RWPE1 (cell line): ENCODE measurements at places on chromosomes 5 and 9.

GRCh38 chr5:53035868-53036381 lies 46.8 kb downstream of the ITGA2 start:
- peak; percentile 76 for DNase-seq

DNA sequence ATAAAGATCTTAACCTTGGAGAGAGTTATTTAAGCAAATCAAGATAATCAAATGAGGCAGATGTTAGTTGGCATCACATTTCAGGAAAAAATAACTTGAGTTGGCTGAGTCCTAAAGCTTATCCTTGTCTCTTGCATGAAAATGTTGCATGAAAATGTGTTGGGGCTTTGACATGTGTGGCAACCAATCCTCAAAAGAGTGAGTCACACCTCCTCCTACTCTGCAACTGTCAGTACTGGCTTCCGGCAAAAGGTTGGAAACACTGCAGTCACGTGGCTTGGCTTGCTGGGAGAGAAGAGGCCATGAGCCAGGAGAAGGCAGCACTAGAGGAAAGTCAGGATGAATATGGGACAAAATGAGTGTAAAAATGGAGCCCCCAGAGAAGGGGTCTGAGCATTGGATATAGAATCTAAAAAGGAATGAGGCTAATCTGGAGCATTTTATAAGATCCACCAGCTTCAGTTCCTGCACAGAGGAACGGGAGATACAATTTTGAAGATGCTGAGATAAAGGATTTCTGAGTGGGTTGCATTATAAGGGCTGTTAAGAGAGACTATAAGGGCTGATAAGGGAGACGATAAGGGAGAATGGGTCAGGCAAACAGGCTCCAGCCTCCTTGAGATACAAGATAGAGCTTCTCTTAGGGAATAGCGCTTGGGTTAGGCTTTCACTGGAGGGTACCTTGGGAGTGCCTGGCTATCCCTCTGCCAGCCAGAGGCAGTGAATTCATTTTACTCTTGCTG lies 43.1 kb downstream of the SPATA31D1 start:
- peak; percentile 67 for DNase-seq

DNA sequence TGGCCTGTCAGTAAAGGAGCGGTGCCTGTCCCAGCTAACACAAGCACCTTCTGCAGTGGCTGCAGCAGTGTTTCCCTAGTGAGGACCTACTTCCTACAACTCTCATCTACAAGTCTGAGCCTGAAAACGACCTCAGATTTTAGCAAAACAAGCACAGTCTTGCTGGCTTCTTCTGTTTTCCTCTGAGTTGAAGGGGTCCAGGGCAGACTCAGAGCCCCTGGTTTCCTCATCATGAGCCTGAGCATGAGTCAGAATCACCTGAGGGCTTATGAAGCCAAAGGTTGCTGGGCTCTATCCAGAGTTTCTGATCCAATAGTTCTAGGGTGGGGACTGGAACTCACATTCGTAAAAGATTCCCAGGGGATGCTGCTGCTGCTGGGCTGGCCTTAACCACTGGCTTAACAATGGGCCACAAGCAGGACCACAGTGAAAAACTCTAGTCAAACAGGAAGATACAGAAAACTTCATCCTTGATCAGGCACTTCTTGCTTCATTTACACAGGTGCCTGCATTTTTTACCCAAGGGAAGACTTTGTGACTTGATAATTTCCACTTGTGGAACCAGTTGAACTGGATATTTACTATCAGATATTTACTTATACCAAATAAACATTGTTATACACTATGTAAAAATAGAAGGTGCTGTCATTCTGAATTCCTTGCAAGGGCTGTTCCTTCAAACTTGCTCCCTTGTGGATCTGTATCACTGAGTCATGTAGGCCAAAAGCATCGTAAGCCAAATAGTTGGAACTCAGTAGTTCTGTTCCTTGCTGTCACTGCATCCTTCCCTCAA lies 4.3 kb upstream of the ACER2 start:
- DNase-seq, result peak; percentile 69

GRCh38 chr5:119681734-119682133 lies 52.4 kb downstream of the FAM170A start:
- no peak for DNase-seq

- DNase-seq, result no peak
Measured at GRCh38 chr5:73897893-73898292, 271.9 kb downstream of the ARHGEF28 start.

GRCh38 chr5:113271015-113271414 lies 163.8 kb downstream of the TSSK1B start:
- DNase-seq, result no peak

DNA sequence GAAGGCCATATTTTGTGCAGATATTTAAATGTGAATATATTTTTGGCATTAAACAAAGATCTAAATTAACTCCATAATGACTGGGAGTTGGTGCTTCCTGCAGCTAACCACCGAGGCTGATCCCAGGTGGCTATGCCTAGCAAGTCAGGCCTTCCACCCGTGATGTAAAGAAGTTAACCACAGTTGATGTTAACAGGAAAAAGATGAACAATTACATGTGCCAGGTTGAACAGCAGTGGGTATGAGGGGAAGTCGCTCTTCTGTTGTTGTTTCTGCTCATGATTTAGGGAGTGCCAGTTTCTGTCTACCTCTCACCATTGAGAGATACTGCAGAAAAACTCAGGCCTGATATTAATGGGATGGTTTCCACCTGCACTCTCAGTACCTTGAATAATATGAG lies 334.3 kb downstream of the EBF1 start:
- DNase-seq, result no peak

DNA sequence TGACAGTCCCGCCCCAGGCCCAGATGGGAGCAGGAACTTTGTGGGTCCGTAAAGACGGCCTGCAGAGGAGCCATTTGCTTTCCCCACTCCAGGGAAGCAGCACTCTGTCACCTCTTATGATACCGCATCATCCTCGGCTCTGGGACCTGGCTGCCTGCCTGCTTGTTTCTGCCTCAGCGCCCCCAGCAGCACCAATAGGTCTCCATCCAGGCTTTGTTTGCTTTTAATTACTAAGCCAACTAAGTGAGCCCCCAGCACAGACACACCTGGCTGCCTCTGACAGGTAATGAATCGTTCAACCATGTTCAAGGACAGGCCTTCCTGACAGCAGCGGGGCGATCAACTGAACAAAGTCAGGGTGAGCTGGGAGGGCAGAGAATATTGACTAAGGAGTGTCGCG lies 141.4 kb downstream of the C5orf15 start:
- no peak for DNase-seq

DNA sequence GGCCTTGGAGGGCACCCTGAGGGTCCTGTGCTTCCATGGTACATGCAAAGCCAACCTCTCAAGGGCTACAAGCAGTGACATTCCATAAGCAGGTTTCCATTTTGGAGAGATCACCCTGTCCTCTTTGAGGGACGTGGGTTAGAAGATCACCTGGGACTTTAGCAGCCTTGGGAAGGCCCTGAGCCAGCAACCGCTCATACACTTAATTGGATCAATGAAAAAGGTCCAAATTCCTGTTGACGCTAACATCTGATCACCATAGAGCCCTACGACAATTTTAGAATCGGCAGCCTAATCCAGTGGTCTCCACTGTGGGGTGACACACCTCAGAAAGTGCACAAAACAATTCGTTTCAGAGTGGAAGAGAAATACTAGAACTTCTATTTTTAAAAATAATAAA lies 196.0 kb upstream of the NR3C1 start:
- no peak for DNase-seq

GRCh38 chr9:19216466-19216865 lies 14.0 kb upstream of the DENND4C start:
- no peak for DNase-seq

- DNase-seq, result no peak
Measured at GRCh38 chr5:109550077-109550476, 139.7 kb upstream of the MAN2A1 start.

DNA sequence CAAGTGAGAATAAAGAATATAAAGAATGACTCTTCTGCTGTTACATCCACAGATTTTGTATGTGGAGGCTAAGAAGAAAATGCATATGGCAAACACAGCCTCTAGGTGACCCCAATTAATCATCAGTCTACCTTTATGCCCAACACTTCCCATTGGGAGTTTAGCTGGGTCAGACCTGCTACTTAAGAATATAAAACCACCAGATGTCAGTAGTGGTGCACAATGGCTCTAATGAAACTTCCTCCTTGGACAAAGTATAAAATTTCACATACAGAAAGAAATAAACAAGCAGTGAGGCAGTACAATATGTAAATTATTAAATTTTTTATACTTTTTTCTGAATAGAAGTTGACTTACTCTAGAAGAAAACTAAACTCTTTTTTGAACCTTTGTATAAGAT lies 539.9 kb downstream of the BRINP1 start:
- no peak for DNase-seq

DNA sequence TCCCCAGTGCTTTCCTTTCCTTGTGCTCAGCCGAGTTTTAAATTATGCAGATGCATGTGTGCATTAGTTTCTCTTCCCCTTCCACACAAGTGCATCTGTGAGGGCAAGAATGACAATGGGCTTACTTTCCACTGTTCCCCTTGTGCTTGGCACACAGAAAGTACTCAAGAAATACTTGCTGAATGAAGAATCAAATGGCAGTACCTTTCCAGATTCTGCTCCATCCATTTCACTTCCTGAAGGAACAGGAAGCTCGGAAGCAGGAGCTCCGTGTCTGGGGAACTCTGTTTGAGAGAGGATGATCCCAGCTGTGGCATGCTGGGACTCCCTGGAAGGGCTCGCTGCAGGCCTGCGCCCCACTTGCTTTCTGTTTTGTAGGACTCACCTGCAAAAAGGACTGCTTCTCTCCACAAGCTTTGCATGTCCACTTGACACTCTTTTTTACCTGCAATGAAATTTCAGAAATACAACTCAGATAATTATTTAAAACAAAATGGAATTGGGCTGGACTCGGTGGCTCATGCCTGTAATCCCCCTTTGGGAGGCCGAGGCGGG lies 5.5 kb downstream of the MRNIP start:
- no peak for DNase-seq

DNA sequence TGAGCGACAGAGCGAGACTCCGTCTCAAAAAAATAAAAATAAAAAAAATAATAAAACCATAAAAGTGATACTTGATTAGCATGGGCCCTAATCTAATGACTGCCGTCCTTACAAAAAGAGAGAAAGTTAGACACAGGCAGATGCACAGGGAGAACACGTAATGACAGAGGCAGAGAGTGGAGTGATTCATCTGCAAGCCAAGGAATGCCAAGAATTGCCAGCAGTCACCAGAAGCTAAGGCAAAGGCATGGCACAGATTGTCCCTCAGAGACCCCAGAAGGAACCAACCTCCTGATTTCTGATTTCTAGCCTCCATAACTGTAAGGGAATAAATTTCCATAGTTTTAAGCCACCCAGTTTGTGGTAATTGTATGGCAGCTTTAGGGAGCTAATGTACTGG lies 79.6 kb upstream of the FREM1 start:
- no peak for DNase-seq
